ENCODE measurements at places on chromosomes 6 and 20.

GRCh38 chr6:36195471-36196112 is 952 bp upstream of the BRPF3 start:
- no peak for DNase-seq

DNA sequence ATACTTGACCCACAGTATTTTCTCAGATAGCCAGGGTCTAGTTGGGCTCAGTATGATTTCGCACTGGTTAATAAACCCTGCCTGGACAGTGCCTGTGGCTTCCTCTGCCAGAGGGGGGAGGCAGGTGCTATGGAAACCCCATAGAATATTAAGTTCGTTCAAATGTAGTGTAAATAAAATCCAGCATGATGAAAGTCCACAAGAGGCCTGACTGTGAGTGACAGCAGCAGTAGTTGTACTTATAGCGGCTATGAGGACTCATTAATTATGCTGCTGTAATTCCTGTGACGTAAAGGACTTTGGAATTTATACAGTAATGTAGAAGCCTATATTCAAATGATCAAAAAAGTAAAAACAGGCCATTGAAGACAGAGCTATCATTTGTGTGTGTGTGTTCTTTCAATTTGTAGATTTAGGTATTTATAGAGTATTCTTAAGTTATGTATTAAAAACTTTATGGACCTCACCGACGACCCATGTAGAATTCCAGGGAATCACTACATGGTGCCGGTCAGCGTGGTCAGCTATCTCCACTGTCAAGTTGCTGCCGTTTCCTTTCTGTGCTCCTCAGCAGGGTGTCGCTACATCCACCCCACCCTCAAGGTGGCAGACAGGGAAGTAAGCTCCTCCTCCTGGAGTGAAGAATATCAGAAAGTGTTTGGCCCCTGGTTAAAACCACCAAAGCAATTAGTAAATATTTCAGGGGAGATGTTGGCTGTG is 10.0 kb downstream of the PYGB start:
- DNase-seq, result no peak

GRCh38 chr6:87139236-87139635 is 16.1 kb upstream of the ZNF292 start:
- peak; percentile 49 for DNase-seq

GRCh38 chr6:167134448-167135328 is 11.8 kb downstream of the CCR6 start:
- DNase-seq, result no peak

DNA sequence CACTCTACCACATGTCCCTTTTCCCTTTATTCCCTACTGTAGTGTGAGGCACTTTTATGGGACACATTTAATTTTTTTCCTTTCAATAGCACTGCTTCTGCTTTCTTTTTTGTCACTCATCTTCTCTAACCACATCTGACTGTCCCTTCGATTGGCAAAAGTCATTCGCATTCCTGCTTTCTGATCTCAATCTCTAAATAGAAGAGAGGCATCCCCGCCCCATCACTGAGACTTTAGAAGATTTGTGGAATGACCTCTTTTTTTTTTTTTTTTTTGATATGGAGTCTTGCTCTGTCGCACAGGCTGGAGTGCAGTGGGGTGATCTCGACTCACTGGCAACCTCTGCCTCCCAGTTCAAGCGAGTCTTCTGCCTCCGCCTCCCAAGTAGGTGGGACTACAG is 9.1 kb downstream of the ZNF292 start:
- no peak for DNase-seq

GRCh38 chr6:163945808-163946207 is 531.3 kb downstream of the QKI start:
- DNase-seq, result no peak

- no peak for DNase-seq
These were observed 175.8 kb upstream of the ARID1B start for GRCh38 chr6:156601152-156602065.

GRCh38 chr6:53750052-53750650 is 44.7 kb upstream of the LRRC1 start:
- no peak for DNase-seq

- DNase-seq, result no peak
These were observed 82.2 kb upstream of the CDH4 start for GRCh38 chr20:61169874-61170273.

- no peak for DNase-seq
These were observed 3.8 kb upstream of the NCOA5 start for GRCh38 chr20:46093531-46093930.

DNA sequence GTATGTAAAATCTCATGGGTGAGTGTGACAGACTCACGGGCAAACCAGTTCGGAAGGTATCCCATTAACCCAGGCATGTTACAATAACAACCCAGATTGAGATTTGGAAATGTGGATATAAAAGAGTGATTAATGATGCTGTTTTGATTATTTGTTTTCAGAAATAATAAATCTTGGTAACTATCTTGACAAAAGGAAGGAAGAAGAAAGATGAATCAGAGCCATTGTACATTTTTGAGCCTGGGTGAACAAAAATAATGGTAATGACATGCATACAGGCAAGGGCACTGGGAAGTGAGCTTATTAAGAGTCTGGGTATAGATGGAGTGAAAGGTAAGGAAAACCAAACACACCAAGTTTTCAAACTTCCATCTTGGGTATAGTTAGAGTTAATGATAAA is 862.0 kb downstream of the PHF3 start:
- no peak for DNase-seq

GRCh38 chr20:59776059-59776603 is 157.3 kb downstream of the SYCP2 start:
- DNase-seq, result no peak

GRCh38 chr6:122184401-122184827 is 215.0 kb upstream of the HSF2 start:
- peak; percentile 5 for DNase-seq

- DNase-seq, result no peak
These were observed 802 bp upstream of the FERMT1 start for GRCh38 chr20:6123649-6124014.

DNA sequence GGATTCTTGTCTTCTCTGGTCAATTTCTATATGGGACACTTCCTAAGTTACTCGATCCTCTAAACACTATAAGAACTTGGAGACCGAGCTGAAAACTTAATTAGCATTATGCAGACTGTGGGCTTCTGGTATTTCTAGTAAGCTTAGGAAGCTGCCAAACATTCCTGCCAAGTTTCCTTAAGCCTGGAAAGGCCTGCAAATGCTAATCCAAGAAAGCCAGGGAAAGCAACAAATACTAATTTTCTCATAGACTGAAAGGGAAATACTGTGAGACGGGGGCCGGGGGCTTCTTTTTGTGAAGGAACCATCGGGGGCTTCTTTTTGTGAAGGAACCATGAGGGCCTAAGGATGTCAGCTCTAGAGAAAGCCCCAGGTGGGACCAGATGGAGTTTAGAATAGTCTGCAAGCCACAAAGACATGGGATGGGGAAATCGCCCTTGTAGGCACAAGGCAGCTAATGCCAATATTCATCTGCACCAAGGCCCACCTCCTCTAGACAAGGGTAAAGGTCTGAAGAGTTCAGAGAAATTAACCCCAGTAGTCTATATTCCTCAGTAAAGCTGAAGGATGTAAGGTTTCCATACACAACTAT is 332.4 kb upstream of the PRDM1 start:
- DNase-seq, result peak; percentile 34

DNA sequence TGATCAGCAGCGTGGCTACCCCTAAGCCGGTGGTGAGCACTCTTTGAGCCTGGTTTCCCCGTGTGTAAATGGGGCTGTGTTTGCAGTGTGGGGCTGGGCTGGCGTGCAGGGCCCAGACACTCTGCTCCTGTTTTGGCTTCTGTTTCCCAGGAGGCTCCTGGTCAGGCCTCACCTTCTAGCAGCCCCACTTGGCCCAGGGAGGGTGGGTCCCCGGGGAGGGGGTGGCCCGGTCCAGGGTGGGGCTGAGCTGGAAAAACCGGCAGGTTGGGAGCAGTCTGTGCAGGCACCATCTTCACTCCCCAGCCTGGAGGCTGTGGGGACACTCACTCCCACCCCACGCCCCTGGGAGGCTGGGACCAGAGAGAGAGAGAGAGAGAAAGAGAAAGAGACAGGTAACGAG is 25.3 kb downstream of the CEBPB start:
- no peak for DNase-seq

GRCh38 chr20:57317316-57317788 is 12.3 kb upstream of the SPO11 start:
- DNase-seq, result no peak

- no peak for DNase-seq
These were observed 63.8 kb downstream of the TNFRSF21 start for GRCh38 chr6:47245745-47246371.

DNA sequence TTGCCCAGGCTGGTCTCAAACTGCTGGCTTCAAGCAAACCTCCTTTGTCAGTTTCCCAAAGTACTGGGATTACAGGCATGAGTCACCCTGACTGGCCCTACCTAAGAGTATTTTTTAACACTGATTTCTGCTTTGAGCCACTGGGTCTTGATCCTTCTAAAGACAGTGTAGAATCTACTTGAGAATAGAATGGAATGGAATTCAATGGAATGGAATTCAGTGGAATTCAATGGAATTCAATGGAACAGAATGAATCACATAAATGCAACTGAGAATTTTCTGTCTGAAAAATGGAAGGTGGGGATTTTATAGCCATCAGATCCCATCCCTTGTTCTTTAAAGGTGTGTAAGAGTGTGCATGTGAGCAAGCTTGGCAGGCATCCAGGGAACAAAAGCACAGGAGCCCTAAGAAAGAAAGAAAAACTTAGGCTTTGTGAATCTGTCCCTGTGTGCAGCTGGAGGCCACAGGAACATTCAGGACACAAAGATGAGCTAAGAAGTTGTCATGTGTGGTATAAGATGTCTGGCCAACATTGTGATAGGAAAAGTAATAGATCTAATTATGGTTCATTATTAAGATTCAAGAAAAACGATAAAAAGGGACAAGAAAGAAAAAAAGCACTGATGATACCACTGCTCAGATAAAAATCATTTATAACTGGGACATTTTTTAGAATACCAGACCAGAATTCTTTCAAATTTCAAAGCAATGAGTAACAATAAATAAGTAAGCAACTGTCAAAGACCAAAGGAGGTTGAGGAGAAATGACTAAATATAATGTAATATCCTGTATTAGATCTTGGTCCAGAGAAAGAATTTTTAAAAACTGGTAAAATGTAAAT is 681.0 kb upstream of the GJE1 start:
- DNase-seq, result no peak

DNA sequence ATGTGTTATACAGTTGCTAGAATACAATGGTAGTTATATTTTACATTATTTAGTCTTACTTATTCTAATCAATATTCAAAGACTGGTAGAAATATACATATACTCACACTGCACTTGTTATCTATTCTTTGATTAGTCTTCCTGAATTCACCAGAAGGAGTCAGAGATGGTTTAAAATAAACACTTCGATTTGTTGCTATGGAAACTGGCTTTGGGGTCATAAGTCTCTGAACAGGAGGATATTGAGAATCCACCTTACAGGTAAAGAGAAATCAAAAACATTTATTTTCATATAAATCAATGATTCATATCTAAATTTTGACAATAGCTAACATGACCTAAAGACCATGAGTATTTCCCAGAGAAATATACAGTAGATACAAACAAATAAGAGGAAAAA is 41.6 kb downstream of the NUP153 start:
- no peak for DNase-seq

DNA sequence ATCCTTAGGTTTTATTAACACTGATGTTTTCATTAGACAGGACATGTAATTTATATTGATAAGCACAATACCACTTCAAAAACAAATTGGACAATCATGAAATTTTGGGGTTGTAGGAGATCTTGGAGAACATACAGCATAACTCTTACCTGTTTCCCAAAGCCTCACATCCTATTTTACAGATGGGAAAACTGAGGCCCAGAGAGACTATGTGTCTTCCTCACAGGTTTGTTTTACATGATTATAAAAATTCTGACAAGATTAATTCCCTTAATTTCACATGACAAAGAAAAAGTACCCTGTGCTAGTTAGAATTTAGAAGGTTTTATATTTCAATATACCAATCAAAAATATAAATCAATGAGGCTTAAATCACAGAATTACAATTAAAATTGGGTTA is 145.5 kb downstream of the GMDS start:
- DNase-seq, result no peak

DNA sequence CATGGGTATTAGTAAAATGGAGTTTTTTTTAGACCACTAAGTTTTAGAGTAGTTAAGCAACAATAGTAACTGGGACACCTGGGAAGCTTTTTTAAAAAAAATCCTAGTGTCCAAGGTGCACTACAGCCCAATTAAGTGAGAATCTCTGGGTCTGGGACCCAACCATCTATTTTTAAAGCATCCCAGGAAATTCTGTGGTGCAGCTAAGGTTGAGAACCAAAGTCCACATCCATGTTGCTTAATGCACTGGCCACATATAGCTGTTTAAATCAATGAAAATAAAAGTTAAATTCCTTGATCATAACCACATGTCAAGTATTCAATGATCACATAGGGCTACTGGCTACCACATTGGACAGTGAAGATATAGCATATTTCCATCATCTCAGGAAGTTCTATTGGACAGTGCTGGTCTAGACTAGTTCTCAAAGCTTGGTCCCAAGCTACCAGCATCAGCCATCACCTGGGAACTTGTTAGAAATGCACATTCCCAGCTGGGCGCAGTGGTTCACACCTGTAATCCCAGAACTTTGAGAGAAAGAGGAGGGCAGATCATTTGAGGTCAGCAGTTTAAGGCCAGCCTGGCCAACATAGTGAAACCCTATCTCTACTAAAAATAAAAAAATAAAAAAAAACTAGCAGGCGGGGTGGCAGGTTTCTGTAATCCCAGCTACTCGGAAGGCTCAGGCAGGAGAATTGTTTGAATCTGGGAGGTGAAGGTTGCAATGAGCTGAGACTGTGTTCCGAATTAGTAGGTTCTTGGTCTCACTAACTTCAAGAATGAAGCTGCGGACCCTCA is 12.7 kb downstream of the KIF13A start:
- no peak for DNase-seq

GRCh38 chr6:149064660-149065015 is 252.9 kb upstream of the TAB2 start:
- DNase-seq, result no peak

- DNase-seq, result no peak
These were observed 187.1 kb upstream of the PHACTR1 start for GRCh38 chr6:12529364-12530019.

DNA sequence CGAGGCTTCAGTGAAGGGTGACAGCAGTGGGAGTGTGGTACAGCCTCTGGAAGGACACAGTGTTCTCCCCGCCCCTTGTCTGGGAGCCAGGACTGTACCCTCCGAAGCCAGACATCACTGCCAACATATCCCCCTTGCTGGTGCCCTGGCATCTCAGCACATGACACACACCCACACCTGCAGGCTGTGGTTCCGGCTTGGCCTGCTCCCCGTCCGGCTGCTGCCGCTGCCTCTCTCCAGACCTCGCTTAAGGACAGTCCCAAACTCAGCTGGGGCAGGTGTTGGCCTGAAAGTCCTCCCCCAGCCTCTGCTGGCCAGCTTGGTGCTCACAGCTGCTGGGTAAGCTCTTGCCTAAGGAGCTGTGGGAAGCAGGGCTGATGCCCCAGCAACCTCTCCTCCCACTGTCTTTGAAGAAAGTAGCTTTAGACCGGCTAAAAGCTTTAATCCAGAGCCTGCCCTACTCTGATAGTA is 7.0 kb downstream of the EMILIN3 start:
- DNase-seq, result no peak

GRCh38 chr6:69795469-69796072 is 1.2 kb downstream of the LMBRD1 start:
- no peak for DNase-seq
